ENCODE measurements at places on chromosomes 2 and 18.
A peak's percentile ranks its signal among the peaks of the same experiment; 100 is the strongest.

DNA sequence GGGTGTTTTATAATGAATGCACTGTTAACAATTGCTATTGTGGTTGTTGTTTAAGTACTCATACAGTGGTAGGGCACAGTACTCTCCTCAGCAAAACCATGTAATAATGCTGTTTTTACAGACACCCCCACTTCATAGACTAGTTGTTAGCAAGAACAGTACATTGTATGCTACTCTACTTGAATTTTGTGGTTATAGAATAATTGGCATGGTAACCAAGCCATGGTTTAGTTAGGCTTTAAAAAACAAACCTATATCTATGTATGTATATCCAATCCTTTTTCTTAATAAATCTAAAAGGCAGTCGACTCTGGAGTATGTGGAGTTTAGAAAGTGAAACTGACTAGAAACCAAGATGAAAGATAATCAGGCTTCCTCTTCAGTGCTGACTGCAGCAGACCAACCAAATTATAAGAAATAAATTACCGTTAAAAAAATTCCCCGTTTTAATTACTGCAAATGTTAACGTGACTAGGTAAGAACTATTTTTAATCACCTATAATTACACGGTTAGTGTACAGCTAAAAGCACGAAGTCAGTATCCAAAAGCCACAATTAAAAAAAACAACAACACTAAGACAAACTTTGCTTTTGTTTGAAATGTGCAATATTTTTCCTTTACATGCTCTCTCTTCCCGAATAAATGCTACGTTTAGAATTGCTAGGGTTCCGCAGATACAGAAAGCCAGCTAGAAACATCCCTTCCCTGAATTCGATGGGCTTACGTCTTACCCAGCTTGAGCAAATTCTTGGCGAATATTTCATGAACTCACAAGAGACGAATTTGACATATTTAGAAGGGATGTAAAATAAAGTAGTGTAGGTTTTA is 113.3 kb upstream of the SERTAD2 start:
- DNase-seq: peak; percentile 61

DNA sequence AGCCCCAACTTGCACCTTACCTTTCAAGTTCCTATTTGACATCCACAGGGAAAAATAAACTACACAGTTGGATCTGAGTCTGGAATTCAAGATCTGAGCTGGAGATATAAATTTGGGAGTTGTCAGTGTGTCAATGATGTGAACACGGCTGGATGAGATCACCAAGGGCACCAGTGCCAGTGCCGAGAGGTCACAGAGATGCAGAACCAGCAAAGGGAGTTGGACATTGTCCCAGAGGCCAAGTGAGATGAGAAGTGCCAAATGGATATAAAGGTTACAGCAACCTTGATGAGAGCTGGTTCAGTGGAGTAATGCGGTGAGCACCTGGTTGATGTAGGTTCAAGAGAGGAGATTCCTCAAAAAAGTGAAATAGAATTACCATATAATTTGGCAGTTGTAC is 24.8 kb downstream of the LRRFIP1 start:
- DNase-seq: no peak

GRCh38 chr18:41767960-41768359 is 187.1 kb upstream of the PIK3C3 start:
- peak; percentile 85 for DNase-seq

DNA sequence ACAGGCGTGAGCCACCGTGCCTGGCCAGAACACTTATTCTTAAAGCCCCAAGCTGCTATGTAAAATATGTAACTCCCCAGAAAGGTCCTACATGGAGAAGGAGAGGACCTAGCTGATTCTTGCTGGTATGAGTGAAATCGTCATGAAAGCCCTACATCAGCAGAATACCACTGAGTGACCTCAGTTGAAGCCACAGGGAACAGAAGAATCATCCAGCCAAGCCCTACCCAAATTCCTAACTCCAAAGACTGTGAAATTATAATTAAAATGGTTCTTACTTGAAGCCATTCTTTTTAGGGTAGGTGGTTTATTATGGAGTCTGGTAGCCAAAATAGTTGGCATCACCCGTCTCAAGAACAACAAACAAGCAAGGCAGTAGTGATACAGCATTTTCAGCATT is 4.5 kb upstream of the DTNB start:
- DNase-seq: no peak

DNA sequence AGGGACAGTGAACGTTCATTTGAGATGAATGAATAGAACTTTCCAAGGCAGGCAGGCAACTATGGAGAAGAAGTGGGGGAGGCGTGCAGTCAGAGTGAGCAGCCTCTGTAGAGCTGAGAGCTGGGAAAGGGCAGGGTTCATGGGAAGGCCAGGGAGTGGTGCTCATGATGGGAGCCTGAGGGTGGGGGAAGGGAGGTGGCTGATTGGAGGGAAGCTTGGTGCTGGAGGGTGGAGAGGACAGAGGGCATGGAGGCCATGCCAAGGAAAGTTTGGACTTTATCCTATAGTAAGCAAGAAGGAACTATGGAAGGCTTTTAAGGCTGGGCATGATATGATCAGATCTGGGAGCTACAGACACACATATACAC is 47.6 kb upstream of the LGALSL start:
- no peak for DNase-seq

GRCh38 chr2:159201360-159202063 is 85.0 kb downstream of the WDSUB1 start:
- peak; percentile 69 for DNase-seq

DNA sequence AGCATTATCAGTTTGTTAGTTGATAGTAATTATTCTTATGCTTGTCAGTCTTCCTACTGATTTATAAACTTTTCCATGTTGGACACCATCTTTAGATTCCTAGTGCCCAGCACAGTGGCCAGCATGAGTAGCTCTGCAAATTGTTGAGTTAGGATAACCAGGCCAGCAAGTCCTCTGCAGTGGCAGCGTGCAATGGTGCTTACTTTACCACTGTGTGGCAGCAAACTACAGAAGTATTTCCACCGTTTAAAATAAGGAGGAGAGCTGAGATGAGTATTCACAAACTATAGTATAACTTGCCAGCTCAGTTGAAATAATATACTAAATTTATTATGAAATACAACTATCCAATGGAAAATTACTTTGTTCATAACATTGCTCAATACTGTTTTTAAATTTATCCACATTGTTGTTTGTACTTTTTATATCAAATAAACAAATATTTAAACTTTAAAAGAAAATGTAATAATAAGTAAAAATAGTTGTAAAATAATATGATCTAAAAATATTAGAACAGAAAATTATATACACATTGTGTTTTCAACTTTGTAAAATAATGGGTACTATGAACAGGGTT is 9.3 kb upstream of the THADA start:
- peak; percentile 83 for DNase-seq

GRCh38 chr2:20521193-20521592 is 74.3 kb downstream of the RHOB start:
- DNase-seq: no peak

DNA sequence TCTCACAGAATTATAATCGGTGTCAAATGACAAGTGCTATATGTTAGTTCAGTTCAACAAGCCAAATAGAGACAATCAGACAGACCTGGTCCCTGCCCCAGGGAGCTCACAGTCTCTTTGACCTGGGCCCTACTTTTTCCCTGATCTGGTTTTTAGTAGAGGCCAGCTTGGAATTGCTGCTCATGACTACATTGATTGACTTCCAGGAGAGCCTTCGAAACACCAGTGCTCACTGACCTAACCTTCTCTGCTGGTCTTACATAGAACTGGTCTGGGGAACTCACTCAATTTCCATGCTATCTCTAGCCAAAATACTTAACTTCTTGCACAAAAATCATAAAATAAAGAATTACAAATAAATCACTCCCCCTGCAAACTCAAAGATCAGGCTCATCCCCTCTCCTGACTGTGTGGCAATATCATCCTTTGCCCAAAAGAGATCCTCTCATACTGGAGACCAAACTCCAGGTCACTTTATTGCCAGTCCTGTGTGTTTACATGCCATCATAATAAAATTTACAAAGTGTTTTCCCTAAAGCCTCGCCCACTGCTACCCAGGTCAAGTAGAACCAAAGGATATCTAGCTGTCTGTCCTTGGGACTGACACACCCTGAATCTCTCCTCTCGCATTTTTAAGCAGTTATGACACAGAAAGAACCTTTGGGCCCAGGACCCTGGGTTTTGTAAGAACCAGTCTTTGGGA is 53.2 kb downstream of the PROC start:
- DNase-seq: no peak

GRCh38 chr18:32529722-32530420 is 59.2 kb upstream of the GAREM1 start:
- no peak for DNase-seq

GRCh38 chr18:74115046-74115445 is 32.6 kb downstream of the FBXO15 start:
- DNase-seq: peak; percentile 57

GRCh38 chr2:166675553-166675952 is 181.5 kb upstream of the SCN7A start:
- DNase-seq: no peak

DNA sequence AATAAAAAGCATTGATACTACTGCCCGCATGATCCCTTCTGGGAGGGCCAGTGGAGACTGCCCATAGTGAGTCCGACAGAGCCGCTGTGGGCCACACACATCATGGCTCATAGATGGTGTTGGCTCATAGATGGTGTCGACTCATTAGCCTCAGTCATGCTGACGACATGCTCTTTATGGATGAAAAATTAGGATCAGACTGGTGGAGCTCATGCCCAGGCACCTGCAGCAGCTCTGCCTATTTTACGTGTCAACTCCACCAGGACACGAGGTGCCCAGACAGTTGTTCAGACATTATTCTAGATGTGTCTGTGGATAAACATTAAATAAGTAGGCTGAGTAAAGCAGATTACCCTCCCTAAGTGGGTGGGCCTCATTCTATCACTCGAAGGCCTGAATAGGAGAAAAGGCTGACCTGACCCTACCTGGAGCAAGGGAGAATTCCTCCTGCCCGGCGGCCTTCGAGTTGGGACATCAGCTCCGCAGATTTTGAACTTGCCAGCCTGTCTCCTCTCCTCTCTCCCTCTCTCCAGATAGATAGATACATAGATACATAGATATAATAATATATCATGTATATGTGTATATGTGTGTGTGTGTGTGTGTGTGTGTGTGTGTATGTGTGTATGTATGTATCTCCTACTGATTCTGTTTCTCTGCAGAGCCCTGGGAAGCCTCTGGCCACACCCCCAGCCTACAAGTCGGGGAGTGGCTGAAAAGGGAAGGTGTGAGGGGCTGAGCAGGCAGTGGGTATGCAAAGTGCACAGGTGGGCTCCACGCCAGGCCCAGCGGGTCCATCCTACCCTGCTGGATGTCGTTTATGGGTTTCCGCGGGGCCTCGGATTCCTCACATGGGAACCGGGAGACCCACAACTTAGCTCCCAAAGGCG is 13.6 kb upstream of the TEX51 start:
- DNase-seq: no peak

DNA sequence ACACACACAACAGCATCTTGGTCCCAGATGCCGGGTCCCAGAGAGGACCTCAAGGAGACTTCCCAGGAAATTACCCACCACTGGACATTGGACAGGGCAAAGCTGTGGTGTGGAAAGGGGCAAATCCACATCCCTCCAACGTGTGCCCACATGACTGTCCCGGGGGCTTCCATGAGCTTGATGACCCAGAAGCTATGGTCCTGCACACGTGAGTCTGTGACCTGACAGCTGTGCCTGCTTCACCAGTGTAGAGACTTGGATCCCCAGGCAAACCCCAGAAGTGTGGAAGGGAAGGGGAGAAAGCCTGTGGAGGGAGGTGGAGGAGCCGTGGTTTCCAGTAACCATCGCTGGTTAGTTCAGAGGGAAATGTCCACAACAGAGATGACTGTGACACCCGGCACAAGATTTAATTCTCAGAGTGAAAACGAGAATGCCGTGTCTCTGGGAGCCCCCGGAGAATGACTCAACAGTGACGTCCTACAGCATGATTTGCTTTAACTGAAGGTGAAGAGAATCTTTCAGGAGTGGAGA is 19.1 kb upstream of the GPR55 start:
- no peak for DNase-seq
